ENCODE measurements at places on chromosomes 3 and 15. TPM values are rescaled to one million over a fixed set of nuclear protein-coding genes. Genes with fewer than 3 reads are reported as not detected.

The GMNC gene
- total RNA-seq = not detected

The PRSS50 gene
- not detected for total RNA-seq

The EPHB1 gene
- total RNA-seq = 0.37 TPM

The CYP1A1 gene
- 2.0 TPM for total RNA-seq

The VEPH1 gene
- total RNA-seq = 0.10 TPM
